Astrocyte (in vitro differentiated cells and primary cell): ENCODE measurements at places on chromosomes 7 and 10. TPM values are rescaled to one million over a fixed set of nuclear protein-coding genes. Genes with fewer than 3 reads are reported as not detected.

Gene LOXL4
- total RNA-seq, result 26.6 and 41.2 TPM in 2 replicates

GRCh38 chr7:105027176-105027853 lies 13.3 kb downstream of the KMT2E start:
- no peak for DNase-seq
- peaks cover 11% of the 10 kb centered on the region for H3K4me1 ChIP-seq
- H3K36me3 ChIP-seq, result no peaks in the 10 kb centered on the region
- H3K27me3 ChIP-seq, result no peaks in the 10 kb centered on the region
- H3K27ac ChIP-seq, result no peak overlapping the region
- H3K4me3 ChIP-seq, result no peak overlapping the region

DNA sequence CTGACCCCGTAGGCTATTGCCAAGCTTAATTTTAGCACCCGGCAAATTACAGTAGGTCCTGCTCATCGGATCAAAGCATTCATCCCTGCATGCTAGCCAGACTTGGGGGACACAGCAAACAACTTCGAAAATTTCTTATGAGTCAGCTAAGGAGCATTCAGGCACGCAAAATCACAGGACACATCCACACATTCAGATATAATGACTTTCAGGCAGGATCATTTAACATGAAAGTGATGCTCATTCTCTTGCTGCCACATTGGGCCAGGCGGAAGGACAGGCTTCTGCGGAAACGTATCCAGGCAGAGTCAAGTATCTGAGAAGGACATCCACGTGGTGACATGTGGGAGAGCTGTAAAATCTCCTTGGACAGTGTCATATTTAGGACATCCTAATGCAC lies 474.0 kb upstream of the NRP1 start:
- no peaks in the 10 kb centered on the region for H3K27me3 ChIP-seq
- peaks cover 12% of the 10 kb centered on the region for H3K4me1 ChIP-seq
- H3K36me3 ChIP-seq, result no peaks in the 10 kb centered on the region
- H3K27ac ChIP-seq, result no peak overlapping the region

GRCh38 chr7:2008936-2009540 lies 223.7 kb downstream of the MAD1L1 start:
- H3K27ac ChIP-seq, result no peak overlapping the region
- no peak for DNase-seq
- H3K27me3 ChIP-seq, result no peaks in the 10 kb centered on the region
